ENCODE measurements at places on chromosomes 1 and 21.

DNA sequence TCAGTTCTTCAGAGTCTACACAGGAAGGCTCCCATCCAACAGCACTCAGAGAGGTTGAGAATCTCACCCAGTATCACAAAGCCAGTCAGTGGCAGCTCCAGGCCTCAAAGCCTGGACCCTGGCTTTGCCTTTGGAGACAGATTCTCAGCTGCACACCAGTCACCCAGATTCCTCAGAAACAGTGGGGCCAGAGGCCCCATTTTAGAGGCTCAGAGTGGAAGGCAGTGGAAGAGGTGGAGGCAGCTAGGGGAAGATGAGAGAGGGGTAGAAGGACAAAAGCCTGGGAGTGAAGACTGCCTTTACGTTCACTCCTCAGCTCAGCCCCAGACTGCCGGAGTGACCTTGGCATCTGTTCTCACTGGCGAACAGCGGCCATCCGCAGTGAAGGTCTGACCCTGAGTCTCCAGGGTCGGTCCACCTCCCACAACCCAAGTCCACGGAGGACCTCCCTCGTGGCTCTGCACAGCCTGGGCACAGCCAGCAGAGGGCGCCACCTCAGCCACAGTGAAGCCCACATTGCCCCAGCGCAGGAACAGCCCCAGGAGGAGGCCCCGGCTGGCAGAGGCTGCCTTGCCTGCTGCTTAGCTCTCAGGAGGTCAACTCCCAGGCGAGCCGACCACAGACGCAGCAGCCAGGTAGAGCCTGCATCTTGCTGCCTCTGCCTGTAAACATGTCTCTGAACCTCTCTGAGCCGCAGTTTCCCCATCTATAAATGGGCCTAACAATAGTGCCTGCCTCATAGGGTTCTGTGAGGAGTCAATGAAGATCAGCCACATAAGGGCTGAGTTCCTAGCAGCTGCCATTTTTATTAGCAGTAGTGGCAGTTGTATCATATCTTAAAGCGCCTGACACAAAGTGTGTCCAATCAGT lies 5.9 kb upstream of the FNDC5 start:
- peak; percentile 31 for DNase-seq

- no peak for DNase-seq
These were observed 18.8 kb downstream of the WNT9A start for GRCh38 chr1:227928811-227929375.

- DNase-seq: no peak
These were observed 2.2 kb downstream of the MIGA1 start for GRCh38 chr1:77781683-77782082.

GRCh38 chr1:1079408-1080121 lies 5.5 kb upstream of the RNF223 start:
- DNase-seq: no peak

GRCh38 chr1:192609110-192610079 lies 26.6 kb upstream of the RGS13 start:
- peak; percentile 57 for DNase-seq

DNA sequence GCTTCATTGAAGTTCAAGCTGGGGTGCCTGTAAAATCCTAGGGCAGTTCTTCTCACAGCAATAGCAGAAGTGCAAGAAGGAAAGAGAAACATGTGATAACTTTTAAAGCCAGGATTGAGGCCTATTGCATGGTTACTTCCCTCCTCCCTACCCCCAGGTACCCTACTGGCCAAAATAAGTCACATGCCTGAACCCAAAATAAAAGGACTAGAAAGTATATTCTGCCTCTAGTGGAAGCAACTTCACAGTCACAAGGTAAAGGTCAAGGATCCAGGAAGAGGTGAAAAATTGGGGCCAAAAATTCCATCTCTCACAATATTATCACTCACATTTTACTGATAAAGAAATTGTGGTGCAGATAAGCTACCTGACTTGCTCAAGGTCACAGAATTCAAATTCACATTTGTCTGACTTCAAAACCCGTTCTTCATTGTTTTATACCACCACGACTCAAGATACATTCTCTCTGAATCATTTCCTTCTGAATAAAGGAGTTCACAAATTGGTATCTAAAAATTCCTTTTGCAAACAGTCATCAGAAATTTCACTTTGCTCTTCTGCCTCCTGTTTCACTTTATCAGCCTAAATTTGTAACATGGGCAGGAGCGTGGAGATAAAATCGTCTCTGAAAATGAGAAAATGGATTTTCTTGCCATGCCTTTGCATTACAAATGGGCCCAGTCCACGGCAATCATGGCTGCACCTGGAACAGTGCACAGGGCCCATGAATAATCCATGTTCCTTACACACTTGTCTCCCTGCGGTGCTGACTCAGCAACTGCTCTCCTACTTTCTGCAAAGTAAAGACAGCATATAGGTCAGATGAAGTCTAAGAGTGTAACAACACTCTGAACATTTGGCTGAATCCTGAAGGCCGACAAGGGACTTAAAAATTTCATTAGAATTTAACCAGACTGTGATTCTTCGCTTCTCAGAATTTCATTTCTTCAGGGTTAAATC lies 485.3 kb upstream of the NFIA start:
- no peak for DNase-seq

- DNase-seq: no peak
These were observed 7.9 kb downstream of the TAF13 start for GRCh38 chr1:109067883-109068282.

GRCh38 chr1:30014031-30014430 lies 709.4 kb downstream of the MATN1 start:
- DNase-seq: no peak

DNA sequence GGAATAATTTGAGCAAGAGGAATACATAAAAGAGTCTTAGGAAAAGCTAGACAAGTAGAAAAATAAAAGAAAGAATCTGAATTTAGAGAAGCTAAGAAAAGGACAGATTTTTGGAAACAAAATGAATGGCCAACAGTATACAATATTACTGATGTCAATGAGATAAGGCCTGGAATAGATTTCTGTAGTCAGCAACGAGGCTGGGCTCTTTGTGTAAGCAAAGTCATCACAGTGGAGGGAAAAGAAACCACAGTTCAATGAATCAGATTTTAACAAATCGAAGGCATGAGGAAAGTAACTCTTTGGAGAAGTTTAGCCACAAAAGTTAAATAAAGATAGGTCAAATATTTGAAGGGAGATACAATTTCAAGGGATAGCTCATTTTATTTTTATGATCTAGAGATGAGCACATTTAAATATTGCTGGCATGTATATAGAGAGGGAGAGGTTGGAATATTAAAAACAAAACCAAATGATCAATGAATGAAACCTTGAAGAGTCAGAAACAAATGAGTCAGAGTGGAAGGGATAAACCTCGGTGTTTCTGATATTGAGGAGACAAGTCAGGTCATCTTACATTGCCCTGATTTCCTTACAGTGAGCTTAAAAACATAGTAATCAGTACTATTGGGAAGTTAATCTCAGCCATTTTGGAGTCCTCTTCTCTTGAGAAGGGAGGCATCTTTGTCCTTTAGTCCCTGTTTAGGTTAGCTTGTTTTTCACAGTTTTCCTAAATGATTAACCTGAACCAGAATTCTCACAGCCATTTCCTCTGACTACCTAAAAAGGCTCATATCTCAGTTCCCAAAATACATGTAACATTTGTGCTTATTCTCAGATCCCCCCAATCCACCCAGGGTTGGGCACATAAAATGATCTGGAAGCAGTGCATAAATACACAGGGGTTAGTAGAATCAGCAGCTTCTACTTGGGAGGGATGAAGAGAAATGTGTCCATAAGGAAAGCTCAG lies 620.0 kb upstream of the B3GALT2 start:
- DNase-seq: no peak

Data from stimulated activated CD4-positive, alpha-beta T cell treated with anti-CD3 and anti-CD28 coated beads, Interleukin-1b, Interleukin-23, amount 100 ng/mL, for 48 hours (primary cell).